Stimulated activated CD8-positive, alpha-beta memory T cell treated with anti-CD3 and anti-CD28 coated beads, Interleukin-4, amount 100 ng/mL, for 1 hour (primary cell): ENCODE measurements at places on chromosomes 5 and 9.

DNA sequence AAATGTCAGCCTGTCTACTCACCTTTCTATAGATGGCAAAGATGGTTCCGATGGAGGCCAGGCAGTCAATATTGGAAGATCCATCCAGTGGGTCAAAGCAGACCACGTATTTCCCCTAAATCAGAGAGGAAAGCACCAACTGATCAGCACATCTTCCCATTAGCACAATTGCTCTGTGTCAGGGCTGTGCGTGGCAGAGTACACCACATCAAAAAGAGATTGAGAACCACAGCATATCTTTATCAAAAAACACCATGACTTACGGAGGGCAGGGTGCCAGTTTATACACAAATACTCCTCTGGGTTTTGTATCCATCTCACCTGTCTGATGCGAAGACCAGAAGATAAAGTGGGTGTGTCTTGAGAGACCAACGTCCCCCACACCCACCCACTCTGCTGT, 9.1 kb downstream of the FBP2 start:
- DNase-seq = no peak

DNA sequence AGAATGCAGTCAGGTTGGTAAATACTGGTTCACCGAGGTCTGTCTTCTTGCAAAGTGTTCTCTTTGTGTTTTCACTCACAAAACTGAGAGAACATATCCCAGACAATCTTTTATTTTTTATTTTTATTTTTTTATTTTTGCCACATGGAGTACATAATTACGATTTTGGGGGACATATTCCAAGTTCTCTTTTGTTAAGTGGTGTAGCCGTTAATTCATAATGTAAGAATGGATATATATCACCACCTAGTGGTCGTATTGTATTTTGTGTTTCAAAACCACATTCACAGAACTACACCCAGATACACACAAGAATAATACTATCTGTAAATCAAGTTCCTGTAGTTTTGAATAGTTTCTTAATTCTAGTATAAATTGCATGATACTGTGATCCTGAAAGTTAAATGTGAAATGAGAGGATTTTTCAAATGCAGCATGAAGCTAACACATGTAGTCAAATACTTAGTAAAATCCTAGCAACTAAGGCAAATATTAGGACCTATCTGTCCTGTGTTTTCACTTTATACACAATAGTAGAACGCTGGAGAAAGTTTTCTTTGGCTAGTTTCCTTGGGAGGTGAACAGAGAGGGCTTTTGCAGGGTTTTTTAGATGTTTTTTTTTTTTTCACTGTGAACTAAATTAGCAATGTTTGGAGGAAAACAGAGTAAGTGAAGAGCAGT, 92.7 kb downstream of the VCAN start:
- DNase-seq = no peak

- DNase-seq = no peak
Measured at GRCh38 chr5:8870959-8871355, 674.9 kb downstream of the SEMA5A start.

DNA sequence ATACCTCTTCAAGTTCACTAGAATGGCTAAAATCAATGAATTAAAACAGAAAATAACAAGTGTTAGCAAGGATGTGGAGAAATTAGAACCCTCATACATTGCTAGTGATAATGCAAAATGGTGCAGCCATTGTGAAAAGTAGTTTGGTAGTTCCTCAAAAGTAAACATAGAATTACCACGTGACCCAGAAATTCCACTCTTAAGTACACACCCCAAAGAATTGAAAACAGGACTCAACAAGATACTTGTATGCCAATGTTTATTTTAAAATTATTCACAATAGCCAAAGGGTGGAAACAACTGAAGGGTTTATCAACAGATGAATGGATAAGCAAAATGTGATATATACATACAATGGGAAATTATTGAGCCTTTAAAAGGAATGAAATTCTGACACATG, 70.3 kb downstream of the BARX1 start:
- DNase-seq = no peak

GRCh38 chr9:127144670-127145445, 22.4 kb upstream of the ANGPTL2 start:
- DNase-seq = no peak

- no peak for DNase-seq
Measured at GRCh38 chr9:12964271-12964670, 189.5 kb downstream of the LURAP1L start.

DNA sequence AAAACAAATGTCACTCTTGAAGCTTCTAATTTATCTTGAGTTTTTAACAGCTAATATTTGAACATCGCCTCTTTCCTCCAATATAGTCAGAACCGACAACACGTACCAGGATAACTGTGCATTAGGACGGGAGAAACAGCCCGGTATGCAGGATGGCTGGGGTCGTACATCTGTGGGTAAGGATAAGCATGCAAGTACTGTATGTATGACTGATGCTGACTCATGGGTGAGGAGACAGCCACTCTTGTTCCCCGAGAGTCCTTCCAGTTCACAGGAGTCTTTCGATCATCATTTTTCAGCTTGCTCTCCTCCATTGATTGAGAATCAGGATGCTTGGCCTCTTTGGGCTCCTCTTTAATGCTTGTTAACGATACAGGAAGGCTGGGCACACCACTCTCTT, 102.3 kb downstream of the ZNF608 start:
- DNase-seq = no peak

DNA sequence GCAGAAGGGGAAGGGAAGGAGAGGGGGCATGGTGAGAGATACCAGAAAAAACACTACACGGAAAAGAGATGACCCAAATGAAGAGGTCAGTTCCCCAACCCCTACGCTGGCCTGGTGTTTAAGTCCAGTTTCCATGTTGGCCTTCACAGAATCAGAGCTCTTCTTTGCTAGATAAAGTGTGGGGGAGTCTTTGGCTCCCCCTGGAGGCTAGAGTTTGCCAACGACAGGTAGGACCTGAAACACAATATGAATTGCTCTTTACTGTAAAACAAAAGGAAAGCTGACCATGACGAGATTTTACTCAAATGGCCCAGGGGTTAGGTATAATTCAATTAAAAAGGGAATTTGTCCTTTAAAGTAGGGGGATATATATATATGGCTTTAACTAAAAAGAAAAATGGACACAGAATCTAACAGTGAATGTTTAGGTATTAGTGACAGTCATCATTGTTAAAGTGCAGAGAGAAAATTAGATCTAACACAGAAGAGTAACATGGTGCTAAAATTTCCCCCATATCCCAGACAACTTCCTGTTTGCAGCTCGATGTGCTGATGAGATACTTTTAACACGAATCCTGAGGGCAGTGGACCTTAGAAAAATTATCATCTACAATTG, 92.0 kb downstream of the SV2C start:
- no peak for DNase-seq

DNA sequence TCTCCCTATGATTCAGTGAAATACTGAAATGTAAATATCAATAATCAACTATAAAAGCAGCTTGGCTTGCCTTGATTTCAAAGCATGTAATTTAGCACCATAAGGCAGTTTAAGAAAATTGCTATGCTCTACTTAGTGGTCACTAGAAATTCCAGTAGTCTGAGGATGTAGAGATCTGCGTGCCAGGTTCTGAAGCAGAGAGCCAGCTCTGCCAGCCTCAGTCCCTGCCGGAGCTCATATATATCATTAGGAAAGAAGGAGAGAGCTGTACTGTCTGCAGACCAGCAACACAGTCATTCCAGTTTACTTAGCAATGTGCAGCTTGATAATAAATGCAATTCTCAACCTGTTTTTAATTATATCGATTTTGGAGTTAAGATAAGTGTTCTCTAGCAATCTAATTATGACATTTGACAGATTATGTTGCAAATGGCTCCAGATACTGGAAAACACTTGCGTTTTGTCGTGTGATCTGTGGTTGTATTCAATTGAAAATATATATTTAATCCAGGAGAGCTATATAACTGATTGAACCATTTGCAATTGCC, 540.5 kb downstream of the CTNND2 start:
- DNase-seq = no peak

DNA sequence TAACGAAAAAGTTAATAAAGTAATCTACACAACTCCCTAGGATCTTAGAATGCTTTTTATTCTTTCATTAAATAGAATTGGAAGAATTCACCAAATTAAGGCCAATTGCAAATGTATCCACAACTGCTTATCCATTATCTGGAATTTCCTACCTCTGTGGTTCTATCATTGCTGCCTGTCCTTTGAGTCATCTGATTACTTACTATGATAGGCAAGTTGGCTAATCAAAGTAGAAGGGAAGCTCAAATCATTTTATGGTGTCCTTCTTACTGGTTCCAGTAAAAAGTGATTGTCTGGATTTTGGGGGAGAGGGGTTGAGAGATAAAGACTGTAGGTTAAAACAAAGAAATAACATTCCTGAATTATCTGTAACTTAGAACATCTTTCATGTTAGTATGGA, 161.4 kb upstream of the GNA14 start:
- DNase-seq = no peak

GRCh38 chr9:124663046-124663961, 107.8 kb downstream of the NR6A1 start:
- no peak for DNase-seq
